ENCODE measurements at places on chromosomes 7 and 10. TPM values are rescaled to one million over a fixed set of nuclear protein-coding genes. Genes with fewer than 3 reads are reported as not detected.

DNA sequence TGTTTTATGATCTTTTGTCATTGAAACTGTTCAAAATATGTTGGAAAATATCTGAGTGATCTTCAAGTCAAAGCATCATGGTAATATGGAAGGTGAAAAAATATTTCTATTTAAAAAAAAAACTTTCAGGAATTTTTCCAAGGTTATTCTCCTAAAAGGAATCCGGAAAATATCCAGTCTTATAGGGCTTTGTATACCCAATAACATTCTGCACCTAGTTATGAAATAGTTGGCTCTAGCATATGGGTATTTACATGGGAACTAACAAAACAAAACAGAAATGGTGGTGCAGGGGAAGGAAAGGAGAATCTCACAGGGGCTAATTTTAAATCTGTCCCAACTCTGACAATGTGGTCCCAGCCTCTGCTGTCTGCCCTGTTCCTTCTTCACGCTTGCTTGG lies 167.1 kb upstream of the RHEB start:
- no peak for DNase-seq

- DNase-seq: no peak
Observed at GRCh38 chr10:91049988-91050360, 129.1 kb upstream of the ANKRD1 start.

DNA sequence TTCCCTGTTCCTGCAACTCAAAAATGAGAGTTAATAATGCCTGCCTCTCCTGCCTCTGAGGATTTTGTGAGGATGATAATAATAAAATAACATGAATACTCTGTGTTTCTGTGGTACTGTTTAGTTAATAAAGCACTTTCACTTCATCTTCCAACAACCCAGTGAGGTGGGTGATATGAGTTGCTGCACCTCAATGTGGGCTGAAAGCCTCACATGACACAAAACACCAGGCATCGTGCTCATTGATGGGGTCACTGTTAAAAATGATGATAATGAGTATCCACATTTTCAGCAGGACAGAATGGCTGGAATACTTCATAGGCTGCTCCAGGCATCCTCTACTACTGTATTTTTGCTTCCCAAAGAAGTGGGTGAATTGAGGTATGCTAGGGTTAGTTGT lies 222.8 kb upstream of the NRP1 start:
- DNase-seq: no peak

DNA sequence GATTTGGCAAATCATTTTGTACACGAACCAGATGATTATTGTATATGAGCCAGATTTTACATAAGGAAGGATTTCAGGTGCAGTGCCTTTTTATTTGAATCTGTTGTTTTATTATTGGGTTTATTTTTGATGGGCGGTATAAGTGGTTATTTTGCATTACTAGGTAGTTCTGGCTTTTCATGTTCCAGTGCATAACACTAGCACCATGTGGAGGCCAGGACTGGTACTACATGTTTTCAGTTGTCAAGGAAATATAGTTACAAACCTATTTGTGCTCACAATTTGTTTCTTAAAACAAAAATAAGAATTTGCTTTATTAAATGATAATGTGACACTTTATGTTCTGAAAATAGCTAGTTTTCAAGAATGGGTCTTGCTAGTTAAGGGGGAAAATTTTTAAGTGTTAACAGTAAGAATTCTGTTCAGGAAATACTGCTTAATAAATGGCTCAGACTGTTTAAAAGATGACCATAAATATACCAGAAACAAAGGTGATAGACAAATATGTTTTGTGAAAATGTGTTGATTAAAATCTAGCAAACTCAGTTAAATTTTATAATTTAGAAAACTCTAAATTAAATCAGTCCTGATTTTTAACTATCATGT lies 7.1 kb upstream of the SEMA3E start:
- DNase-seq: no peak

- DNase-seq: no peak
Observed at GRCh38 chr10:44281089-44281613, 103.7 kb downstream of the CXCL12 start.

The HOGA1 gene
- not detected for total RNA-seq

The MALRD1 gene
- total RNA-seq: 35.5 TPM
